ENCODE measurements at places on chromosomes 12 and 14.

DNA sequence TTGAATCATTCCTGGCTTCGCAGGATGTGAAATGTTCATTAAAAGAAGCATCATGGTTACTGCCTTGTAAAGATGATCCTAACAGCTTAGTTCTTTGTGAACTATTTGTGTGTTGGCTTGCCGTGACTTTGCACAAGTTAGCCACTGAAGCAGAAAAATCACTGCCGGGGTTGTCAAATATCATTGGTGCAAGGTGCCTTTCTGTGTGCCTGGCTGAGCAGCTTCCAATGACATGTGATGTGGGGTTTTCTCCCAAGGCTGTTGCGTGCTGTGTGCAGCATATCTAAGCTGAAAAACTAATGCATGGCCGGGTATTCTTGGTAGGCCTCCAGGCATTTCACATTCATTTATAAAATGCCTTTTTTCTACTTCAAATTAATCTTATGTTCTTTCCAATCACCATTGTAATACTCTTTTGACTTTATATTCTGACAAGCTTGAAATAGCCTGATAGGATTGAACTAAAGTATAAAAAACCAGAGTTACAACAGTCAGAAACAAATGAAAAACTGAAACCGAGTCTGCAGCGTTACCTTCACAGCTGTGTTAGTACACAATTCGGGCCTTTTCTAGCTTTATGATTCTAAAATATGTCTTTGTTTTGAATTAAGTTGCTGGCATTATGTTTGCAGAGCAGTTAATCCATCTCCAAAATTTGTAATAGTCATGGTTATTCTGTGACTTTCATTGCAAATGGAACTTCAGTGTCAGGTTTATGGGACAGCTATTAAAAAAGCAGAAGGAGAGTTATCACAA is 222.1 kb downstream of the SYT1 start:
- no peak for DNase-seq

DNA sequence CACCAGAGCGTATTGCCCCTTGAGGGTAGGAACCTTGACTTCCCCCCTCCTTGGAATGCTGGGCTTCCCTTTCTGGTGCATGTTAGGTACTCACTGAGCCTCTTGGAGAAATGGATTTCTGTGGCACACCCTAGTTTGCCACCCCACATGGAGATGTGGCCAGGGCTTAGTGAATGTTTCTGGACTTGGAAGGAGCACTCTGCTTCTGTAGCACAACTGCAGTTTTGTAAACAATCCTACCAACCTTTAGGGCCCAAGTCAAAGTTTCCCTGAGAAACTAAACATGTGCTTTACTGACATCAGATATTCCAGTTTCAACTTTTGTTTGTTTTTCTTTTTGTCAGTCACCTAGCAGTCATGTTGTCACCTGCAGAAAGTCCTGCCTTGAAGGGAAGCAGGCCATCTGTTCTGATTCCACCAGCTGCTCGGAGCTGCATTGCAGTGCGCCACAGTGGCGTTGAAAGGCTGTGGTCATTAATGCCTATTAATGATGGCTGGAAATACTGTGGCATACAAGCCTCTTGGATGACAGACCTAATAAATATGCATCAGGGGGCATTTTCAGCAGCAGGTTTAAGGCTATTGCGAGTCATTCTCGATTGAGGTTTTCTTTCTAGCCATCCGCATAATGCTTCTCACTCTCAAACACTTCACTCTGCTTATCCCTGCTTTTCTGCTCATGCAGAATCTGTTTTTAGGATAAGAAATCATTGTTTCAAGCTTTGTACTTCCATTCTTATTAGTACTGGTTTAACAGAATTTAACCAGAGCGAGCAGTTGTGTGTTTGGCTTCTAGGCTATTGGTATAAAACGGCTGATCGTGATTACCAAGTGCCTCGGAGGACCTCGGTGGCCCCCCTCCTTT is 7.8 kb downstream of the PELI2 start:
- no peak for DNase-seq

DNA sequence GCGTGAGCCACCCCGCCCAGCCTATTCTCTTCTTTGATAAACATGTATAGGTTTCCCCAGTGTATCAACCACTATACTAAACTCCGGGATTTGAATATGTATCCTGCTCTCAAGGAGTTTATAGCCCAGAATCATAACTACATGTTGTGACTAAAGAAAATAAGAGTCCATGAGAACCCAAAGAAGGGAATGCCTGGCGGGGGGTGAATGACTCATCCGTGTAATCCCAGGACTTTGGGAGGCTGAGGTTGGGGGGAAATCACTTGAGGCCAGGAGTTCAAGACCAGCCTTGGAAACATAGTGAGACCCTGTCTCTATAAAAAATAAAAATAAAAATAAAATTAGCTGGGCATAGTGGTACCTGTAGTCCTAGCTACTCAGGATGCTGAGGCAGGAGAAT is 57.2 kb downstream of the SIX6 start:
- no peak for DNase-seq

DNA sequence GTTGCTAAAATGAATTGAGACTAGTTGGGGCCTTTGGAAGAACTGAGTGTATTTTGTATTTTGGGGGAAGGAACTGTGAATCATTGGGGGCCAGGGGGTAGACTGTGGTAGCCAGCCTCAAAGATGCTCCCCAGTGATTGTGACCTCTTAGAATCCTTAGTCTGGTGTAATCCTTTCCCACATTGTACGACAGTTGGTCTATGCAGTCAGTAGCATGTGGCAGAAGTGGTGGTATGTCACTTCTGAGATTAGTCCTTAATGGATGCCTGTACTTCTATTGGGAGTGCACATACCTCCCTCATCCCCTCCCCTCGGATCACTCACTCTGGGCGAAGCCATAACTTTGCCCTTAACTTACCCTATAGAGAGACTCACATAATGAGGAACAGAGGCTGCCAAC is 48.0 kb downstream of the USP15 start:
- no peak for DNase-seq

DNA sequence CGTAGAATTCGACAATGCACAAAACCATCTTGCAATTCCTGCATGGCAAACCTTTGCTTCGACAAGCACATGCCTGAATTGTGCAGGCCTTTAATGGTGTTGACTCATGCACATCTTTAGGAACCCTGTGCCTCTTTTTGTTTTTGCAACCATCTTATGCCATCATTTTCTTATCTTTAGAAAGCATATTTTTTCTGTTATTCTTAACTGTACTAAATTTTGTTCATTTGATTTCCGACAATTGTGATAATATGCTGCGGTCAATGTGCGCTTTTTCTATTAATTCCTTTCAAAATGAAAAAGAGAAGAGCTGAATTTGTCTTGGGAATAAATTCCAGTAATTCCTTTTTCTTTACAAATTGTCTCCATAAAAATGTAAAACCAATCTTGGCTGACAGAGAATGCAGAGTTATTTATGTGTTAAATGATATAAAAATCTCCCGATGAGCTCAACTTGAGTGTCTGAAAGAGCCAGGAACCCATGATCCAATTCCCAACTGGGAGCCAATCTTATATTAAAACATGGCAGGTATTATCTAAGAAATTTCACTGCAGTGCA is 20.1 kb upstream of the CDK17 start:
- no peak for DNase-seq

DNA sequence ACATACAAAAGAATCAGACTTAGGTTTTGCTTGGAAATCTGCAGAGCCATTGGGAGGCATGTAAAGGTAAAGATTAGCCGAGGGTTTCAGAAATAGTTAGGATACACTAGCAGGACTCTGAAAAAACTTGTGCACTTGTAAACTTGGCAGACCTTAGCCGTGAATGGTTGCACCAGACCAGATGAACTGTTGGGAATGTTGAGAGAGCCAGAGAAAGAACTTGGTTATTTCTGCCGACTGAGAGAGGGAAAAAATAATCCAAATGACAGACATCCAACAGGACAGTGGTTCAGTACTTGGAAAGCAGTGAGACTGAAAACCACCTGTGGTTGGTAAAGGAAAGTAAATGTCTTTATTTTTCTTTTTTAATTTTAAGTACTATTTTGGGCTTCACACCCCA is 222.5 kb upstream of the DDHD1 start:
- DNase-seq: no peak
